GDM1 (cell line): ENCODE measurements at places on chromosomes 1 and 21.
A peak's percentile ranks its signal among the peaks of the same experiment; 100 is the strongest.

DNA sequence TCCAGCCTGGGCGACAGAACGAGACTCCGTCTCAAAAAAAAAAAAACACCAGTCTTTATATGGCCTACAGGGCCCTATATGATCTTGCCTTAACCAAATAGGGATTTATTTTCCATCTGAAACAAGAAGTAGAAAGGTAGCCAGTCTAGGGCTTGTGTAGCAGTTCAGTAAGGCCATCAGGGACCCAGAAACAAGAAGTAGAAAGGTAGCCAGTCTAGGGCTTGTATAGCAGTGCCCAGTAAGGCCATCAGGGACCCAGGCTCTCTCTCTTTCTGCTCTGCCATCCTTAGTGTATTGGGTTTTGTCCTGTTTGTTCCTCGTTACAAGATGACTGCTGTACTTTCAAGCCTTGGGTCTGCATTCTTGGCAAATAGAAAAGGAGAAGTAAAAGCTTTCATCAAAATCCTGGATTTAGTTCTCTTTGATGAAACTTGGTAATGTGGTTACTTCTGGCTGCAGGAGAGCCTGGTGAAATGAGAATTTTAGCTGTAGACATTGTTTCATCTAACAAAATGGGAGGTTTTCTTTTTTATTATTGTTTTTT, 46.1 kb downstream of the PKN2 start:
- DNase-seq: peak; percentile 24

DNA sequence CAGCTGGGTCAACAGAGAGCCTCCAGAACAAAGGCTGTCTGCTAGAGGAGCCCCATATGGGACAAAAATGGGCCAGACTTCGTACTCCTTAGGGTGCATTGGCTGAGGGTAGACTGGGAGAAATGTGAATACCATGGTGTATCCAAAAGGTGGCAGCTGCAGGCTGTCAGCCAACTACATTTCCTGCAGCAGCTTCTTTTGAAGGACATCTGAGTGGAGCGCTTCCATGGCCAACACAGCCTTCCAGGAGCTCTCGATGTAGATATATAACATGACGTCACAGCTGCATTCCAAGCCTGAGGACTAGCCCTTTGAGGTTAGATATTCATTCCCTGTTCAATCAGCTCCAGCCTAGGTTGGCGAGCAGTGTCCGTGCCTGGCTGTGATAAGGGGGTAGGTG, 107.7 kb downstream of the MAB21L3 start:
- DNase-seq: no peak

GRCh38 chr21:41833497-41834115, 45.5 kb downstream of the PRDM15 start:
- no peak for DNase-seq

- no peak for DNase-seq
Observed at GRCh38 chr1:84973498-84974334, 23.2 kb downstream of the MCOLN2 start.

DNA sequence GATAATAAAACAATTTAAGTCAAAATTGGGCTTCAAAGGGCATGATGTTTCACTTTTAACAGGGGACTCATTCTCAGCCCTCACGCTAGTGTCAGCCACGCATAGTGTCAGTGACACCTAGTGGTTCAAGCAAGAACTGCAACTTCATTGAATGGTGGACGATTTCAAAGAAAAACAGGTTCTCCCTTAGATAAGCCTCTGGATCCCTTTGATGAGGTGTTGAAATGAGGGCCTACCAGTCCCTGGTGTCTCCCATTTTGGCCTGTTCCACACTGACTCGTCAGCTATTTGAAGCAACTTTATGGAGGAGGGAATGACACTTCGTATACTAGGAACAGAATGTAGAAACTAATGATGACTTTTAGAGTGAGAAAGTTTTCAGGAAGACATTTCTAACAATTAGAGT, 56.2 kb downstream of the FCRL5 start:
- DNase-seq: peak; percentile 47

DNA sequence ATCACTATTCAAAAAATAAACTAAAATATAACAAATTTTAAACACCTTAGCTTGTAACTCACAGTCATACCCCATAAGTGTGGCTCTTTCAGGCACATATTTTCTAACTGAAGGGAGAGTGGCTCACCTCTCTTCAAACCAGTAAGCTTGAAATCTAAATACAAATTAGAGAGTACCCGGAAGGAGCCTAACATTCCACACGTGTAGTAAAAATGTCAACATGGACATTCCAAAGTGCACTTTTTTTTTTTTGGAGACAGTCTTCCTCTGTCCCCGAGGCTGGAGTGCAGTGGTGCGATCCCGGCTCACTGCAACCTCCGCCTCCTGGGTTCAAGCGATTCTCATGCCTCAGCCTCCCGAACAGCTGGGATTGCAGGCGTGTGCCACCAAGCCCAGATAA, 275.6 kb upstream of the ADGRL2 start:
- DNase-seq: no peak
